Spleen (tissue), 13 donors: ENCODE measurements at places on chromosomes 7 and 10. TPM values are rescaled to one million over a fixed set of nuclear protein-coding genes. Genes with fewer than 3 reads are reported as not detected.

GRCh38 chr10:34547291-34547690 lies 267.8 kb downstream of the PARD3 start:
- DNase-seq = no peak

DNA sequence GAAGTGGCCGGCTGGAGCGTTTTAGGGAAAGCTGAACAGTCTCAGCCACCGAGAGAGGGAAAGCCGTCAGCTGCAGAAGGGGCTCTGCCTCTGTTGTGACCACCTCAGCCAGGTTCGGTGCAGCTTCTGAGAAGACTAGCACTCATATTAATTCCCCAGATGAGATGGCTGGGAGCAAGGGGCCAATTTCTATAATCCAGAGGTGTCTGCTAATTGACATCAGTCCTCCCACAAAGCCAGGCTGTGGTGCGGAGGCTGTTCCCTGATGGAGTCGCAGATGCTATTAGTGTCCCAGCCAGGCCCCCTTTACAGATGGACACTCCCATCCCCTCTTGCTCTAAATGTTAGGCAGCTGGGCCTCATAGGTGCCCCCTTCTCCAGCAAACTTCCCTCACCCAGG lies 133.5 kb downstream of the GRID1 start:
- no peak for DNase-seq

Gene FOXI2
- polyA plus RNA-seq = 0.29 TPM

Gene PLEKHA1
- 10.6 TPM for polyA plus RNA-seq

Gene DENND11
- 7.9 TPM for polyA plus RNA-seq
